T-cell (primary cell): ENCODE measurements at places on chromosomes 5 and 9. TPM values are rescaled to one million over a fixed set of nuclear protein-coding genes. Genes with fewer than 3 reads are reported as not detected.

GRCh38 chr9:88379352-88379751, 8.9 kb upstream of the SPIN1 start:
- no peak overlapping the region for H3K4me3 ChIP-seq
- peaks cover 2% of the 10 kb centered on the region for H3K27me3 ChIP-seq
- H3K27ac ChIP-seq: no peak overlapping the region
- H3K4me1 ChIP-seq: no peaks in the 10 kb centered on the region

PPP3R2 gene
- total RNA-seq: not detected

MZB1 gene
- 2.2 TPM for total RNA-seq

- H3K36me3 ChIP-seq: no peaks in the 10 kb centered on the region
- H3K27ac ChIP-seq: no peak overlapping the region
- H3K4me3 ChIP-seq: no peak overlapping the region
- no peak for DNase-seq
- no peaks in the 10 kb centered on the region for H3K4me1 ChIP-seq
Observed at GRCh38 chr5:97525780-97526179, 342.7 kb upstream of the RIOK2 start.

DNA sequence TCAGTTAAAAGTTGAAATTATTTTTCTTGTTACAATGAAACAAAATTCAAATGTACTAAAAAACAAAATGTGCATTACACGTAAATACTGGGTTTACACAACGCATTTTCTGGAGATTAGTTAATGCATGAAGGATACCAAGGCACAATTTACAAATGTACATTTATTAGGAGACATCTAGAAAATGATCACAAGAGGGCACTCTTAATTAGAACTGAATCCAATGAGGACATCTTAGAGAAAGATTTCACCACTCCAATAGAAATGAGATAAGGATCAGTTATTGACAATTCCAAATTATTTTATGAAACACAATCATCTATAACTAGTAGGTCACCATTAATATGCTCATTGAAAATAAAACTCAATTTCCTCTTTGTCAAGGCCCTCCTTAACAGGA, 36.6 kb upstream of the CDH12 start:
- no peak overlapping the region for H3K4me3 ChIP-seq
- no peaks in the 10 kb centered on the region for H3K36me3 ChIP-seq
- no peak overlapping the region for H3K27ac ChIP-seq
- no peak for DNase-seq
- no peaks in the 10 kb centered on the region for H3K27me3 ChIP-seq
- no peaks in the 10 kb centered on the region for H3K4me1 ChIP-seq

FAM221B gene
- not detected for total RNA-seq

- no peaks in the 10 kb centered on the region for H3K4me1 ChIP-seq
- DNase-seq: no peak
- no peaks in the 10 kb centered on the region for H3K27me3 ChIP-seq
Observed at GRCh38 chr5:53041071-53041692, 52.0 kb downstream of the ITGA2 start.

SPATA31E1 gene
- not detected for total RNA-seq

GRCh38 chr5:111509119-111509518, 3.2 kb downstream of the STARD4 start:
- no peaks in the 10 kb centered on the region for H3K36me3 ChIP-seq
- DNase-seq: no peak
- H3K4me1 ChIP-seq: peaks cover 9% of the 10 kb centered on the region
- no peak overlapping the region for H3K4me3 ChIP-seq
- H3K27me3 ChIP-seq: no peaks in the 10 kb centered on the region
- H3K27ac ChIP-seq: no peak overlapping the region

DNA sequence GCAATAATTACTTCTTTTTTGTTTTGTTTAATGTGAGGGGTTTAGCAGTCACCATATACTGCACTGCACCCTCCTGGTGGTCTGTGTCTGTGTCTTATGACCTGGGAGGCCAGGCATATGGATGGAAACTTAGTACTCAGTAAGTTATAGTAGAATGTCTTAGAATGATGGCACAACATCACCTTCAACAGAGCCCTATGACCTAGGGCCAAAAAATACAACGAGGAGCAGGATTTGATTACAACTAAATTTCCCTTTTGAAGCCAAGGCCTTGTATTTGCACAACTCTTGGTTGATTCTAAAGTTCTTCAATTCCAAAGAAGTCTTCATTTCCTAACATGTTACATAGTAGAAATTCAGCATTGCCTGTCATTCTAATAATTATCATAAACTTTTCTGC, 422.1 kb upstream of the PIK3R1 start:
- no peaks in the 10 kb centered on the region for H3K4me1 ChIP-seq
- no peak overlapping the region for H3K4me3 ChIP-seq
- no peaks in the 10 kb centered on the region for H3K27me3 ChIP-seq
- H3K36me3 ChIP-seq: no peaks in the 10 kb centered on the region
- no peak for DNase-seq

DNA sequence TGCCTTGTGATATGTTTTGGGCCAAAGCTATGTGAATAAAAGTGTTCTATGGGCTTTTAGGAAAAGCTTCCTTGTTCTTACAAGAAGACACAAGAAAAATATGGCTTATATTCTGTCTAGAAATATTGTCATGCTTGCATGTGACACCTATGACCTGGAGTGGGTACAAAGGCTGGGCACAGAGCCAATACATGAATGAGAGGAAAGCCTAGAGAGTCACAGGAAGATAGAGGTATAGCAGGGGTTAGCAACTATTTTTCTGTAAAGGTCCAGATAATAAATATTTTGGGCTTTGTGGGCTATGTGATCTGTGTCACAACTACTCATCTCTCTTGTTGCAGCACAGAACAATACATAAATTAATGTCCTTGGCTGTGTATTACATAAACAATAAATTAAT, 196.6 kb upstream of the CD180 start:
- H3K27me3 ChIP-seq: no peaks in the 10 kb centered on the region
- DNase-seq: no peak
- no peaks in the 10 kb centered on the region for H3K4me1 ChIP-seq
- H3K36me3 ChIP-seq: no peaks in the 10 kb centered on the region
- H3K4me3 ChIP-seq: no peak overlapping the region

- H3K27me3 ChIP-seq: no peaks in the 10 kb centered on the region
- DNase-seq: no peak
- H3K27ac ChIP-seq: peak overlapping the region; percentile 25
- no peak overlapping the region for H3K4me3 ChIP-seq
- peaks cover 29% of the 10 kb centered on the region for H3K4me1 ChIP-seq
Observed at GRCh38 chr9:114894609-114895433, 35.6 kb downstream of the TNFSF8 start.

- DNase-seq: no peak
- no peaks in the 10 kb centered on the region for H3K4me1 ChIP-seq
- no peaks in the 10 kb centered on the region for H3K36me3 ChIP-seq
- no peak overlapping the region for H3K4me3 ChIP-seq
Observed at GRCh38 chr5:151647320-151647861, 39.3 kb downstream of the SPARC start.

KCNMB1 gene
- not detected for total RNA-seq

ERP44 gene
- total RNA-seq: 12.7 TPM

GRCh38 chr5:181149355-181149754, 2.0 kb downstream of the OR2V2 start:
- no peaks in the 10 kb centered on the region for H3K4me1 ChIP-seq
- no peaks in the 10 kb centered on the region for H3K36me3 ChIP-seq
- DNase-seq: no peak
- no peak overlapping the region for H3K27ac ChIP-seq

DNA sequence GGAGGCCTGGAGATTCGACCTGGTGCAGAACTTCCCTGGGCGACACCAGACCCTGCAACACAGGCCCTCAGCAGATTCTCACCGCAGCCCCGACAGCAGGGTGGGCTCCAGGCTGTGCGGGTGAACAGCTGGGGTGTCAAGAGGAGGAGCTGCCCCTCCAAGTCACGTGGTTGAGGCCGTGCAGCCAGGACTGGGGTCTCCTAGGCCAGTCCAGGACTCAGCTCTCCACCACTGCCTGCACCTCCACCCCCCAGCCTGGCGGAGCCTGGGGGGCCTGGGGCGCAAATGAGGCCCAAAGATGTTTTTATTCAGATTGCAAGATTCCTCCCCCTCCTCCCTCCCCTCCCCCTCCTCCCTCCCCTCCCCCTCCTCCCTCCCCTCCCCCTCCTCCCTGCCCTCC, 9.2 kb upstream of the AGPAT2 start:
- no peaks in the 10 kb centered on the region for H3K27me3 ChIP-seq
- no peaks in the 10 kb centered on the region for H3K36me3 ChIP-seq
- no peak overlapping the region for H3K27ac ChIP-seq
- no peak overlapping the region for H3K4me3 ChIP-seq

DNA sequence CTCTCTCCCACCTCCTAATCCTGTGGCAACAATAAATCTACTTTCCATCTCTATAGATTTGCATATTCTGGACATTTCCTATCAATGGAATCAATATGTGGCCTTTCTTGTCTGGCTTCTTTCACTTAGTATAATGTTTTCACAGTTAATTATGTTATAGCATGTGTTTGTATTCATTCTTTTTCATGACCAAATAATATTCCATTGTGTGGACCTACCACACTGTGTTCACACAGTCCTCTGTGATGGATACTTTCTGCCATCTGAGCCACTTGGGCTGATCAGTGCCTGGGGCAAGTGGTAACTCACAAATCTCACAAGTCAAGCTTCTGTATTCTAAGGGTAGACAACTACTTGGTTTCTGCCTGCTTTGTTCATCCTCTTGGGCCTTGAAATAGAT, 48.7 kb upstream of the POMT1 start:
- H3K27ac ChIP-seq: no peak overlapping the region
- no peak for DNase-seq
- H3K4me1 ChIP-seq: no peaks in the 10 kb centered on the region

NUTM2F gene
- not detected for total RNA-seq

DNA sequence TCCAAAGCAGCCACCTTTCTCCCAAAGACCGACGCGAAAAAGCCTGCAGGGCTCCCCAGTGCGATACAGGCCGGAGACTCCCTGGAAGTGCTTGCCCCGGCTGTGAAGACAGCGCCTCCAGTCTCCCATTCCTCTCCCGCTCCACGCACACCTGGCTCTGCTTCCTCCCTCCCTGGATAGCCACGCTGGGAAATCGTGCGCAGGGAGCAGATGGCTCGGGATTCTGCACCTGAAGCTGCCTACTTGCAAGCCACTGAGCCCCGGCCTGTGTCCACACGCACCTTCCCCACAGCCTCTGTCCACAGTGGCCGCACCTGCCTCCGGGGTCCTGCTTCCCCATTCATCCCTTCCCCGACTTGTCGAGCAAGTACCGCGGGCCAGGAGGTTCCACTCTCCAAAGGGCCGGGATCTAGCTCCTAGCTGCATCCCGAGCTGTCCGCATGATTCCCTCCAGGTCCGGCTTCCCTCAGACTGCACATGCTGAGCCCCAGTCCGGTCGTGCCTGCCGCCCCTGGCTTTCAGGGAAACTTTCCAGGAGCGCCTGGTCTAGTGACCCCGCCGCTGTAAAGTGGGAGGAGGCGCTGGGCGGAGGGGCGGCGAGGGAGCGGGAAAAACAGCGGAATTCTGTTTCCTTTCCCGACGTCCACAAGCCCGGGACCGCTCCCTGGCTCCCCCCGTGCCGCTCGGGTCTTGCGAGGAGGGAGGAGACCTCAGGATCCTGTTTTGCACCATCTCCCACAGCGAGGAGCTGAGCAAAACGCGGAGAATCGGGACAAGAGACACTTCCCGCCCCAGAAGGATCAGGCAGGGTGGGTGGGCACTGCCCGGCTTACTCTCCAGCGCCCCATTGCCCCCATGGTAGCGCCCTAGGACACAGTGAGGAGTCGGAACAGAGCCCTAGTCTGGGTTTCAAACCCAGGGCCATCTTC, 2.0 kb downstream of the SEMA6A start:
- H3K27me3 ChIP-seq: peaks cover 45% of the 10 kb centered on the region
- H3K4me3 ChIP-seq: no peak overlapping the region
- H3K4me1 ChIP-seq: peaks cover 33% of the 10 kb centered on the region
- DNase-seq: no peak

- no peak overlapping the region for H3K4me3 ChIP-seq
- no peak overlapping the region for H3K27ac ChIP-seq
- no peak for DNase-seq
Observed at GRCh38 chr9:105959531-105959930, 265.2 kb downstream of the TMEM38B start.

BNC2 gene
- 2.1 TPM for total RNA-seq

DNA sequence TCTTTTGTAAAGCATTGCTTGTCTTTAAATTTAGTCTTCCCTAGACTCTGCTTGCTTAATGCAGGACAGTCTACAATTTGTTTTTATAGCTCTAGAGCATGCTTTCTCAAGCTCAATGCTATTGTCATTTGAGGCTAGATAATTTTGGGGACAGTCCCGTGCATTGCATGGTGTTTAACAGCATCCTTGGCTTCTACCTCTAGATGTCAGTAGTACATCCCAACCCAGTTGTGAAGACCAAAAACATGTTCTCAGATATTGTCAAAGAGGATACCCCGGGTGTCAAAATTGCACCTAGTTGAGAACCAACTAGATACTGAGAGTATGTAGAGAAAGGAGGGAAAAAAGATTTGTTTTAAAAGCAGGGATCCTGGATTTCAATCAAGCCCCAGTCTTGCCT, 277.5 kb downstream of the CEMIP2 start:
- H3K27ac ChIP-seq: no peak overlapping the region
- peaks cover 9% of the 10 kb centered on the region for H3K27me3 ChIP-seq
- H3K4me1 ChIP-seq: no peaks in the 10 kb centered on the region
- no peaks in the 10 kb centered on the region for H3K36me3 ChIP-seq
- no peak overlapping the region for H3K4me3 ChIP-seq

- no peak overlapping the region for H3K4me3 ChIP-seq
- DNase-seq: no peak
- H3K36me3 ChIP-seq: no peaks in the 10 kb centered on the region
- no peak overlapping the region for H3K27ac ChIP-seq
- peaks cover 19% of the 10 kb centered on the region for H3K27me3 ChIP-seq
Observed at GRCh38 chr5:74667396-74667795, 17.6 kb upstream of the HEXB start.

- DNase-seq: peak; percentile 59
- no peaks in the 10 kb centered on the region for H3K27me3 ChIP-seq
- H3K4me3 ChIP-seq: no peak overlapping the region
- H3K4me1 ChIP-seq: peaks cover 78% of the 10 kb centered on the region
- peak overlapping the region; percentile 54 for H3K27ac ChIP-seq
Observed at GRCh38 chr5:1502046-1502736, 21.6 kb downstream of the LPCAT1 start.
